ENCODE measurements at places on chromosomes 6 and 20. TPM values are rescaled to one million over a fixed set of nuclear protein-coding genes. Genes with fewer than 3 reads are reported as not detected.

- peaks cover 34% of the 10 kb centered on the region for H3K4me1 ChIP-seq
- H3K27me3 ChIP-seq = no peaks in the 10 kb centered on the region
- peak overlapping the region; percentile 34 for H3K4me3 ChIP-seq
- no peak for DNase-seq
- peaks cover 13% of the 10 kb centered on the region for H3K36me3 ChIP-seq
Measured at GRCh38 chr20:53162251-53162835, 190.2 kb downstream of the TSHZ2 start.

Gene LAMA4
- total RNA-seq = not detected

GRCh38 chr20:383889-384288 lies 3.3 kb downstream of the TRIB3 start:
- H3K4me1 ChIP-seq = peaks cover 22% of the 10 kb centered on the region
- H3K4me3 ChIP-seq = peak overlapping the region; percentile 6
- H3K27ac ChIP-seq = no peak overlapping the region

GRCh38 chr6:113246186-113246585 lies 611.0 kb upstream of the MARCKS start:
- H3K36me3 ChIP-seq = no peaks in the 10 kb centered on the region
- no peak overlapping the region for H3K4me3 ChIP-seq
- DNase-seq = no peak
- H3K27ac ChIP-seq = no peak overlapping the region
- H3K27me3 ChIP-seq = no peaks in the 10 kb centered on the region

DNA sequence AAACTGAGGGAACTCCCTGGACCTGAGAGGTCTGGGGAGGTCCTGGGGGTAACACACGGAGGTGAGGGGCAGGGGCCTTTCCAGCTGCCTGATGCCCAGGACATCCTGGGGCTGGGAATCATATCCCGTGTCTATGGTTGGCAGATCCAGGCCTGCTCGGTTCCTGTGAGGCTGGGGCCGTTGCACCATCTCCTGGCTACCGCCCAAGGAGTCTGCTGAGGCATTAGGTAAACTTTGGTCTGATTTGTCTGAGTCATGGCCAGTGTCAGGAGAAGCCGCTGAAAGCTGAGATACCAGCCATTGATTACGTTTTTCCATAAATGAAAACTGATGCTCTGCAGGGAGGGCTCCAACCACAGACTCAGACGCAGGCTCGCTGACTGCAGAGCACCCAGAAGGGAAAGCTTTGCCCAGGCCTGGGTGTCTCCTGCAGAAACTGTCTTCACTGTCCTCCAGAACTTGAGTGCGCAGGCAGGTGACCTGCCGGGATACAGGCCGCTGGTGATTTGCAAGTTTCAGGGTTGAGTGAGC lies 14.2 kb downstream of the TRAF3IP2 start:
- H3K27ac ChIP-seq = no peak overlapping the region
- DNase-seq = no peak
- H3K27me3 ChIP-seq = no peaks in the 10 kb centered on the region
- peaks cover 29% of the 10 kb centered on the region for H3K36me3 ChIP-seq
- H3K4me3 ChIP-seq = no peak overlapping the region
- H3K4me1 ChIP-seq = peaks cover 27% of the 10 kb centered on the region

Gene SLC13A3
- 0.24 TPM for total RNA-seq

DNA sequence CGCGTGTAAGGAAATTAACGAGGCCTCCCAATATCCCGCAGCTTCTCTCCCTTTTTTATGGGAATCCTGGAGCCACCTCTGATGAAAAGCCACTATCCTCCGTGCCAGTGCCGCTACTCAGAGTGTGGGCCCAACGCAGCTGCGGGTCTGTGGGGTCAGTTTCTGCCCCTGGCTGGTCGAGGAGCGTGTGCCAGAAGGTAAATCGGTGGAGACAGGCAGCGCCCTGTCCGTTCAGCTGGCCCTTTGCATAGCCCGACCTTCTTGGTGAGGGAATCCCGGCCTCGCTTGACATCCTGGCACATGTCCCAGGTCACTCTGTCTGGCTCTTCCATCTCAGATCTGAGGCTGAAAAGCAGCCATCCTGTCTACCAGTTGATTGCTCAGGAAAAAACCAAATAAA lies 4.6 kb downstream of the THBS2 start:
- H3K4me1 ChIP-seq = peaks cover 5% of the 10 kb centered on the region
- no peak overlapping the region for H3K4me3 ChIP-seq
- no peak for DNase-seq

GRCh38 chr6:41737591-41738130 lies 2.3 kb upstream of the TFEB start:
- H3K36me3 ChIP-seq = no peaks in the 10 kb centered on the region
- peaks cover 6% of the 10 kb centered on the region for H3K4me1 ChIP-seq
- H3K4me3 ChIP-seq = no peak overlapping the region
- DNase-seq = no peak
- peaks cover 1% of the 10 kb centered on the region for H3K27me3 ChIP-seq
- no peak overlapping the region for H3K27ac ChIP-seq

Gene SNTA1
- 0.76 TPM for total RNA-seq

Gene VPS52
- 59.8 TPM for total RNA-seq

Gene LZTS3
- 0.54 TPM for total RNA-seq

DNA sequence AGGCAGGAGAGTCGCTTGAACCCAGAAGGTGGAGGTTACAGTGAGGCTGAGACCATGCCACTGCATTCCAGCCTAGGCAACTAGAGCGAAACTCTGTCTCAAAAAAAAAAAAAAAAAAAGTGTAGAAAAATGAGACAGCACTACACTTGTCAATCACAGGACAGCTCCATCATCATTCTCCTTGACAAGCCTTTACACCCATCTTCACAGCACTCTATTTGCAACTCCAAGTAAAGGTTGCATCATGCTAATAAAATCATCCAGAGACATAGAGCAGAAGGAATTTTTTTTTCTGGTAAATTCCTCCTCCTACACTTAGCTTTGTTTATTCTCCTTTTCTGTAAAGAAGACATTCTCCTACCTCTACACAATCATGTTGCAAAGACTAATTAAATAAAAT lies 791.0 kb upstream of the HS3ST5 start:
- no peaks in the 10 kb centered on the region for H3K27me3 ChIP-seq
- no peak overlapping the region for H3K27ac ChIP-seq
- H3K4me3 ChIP-seq = no peak overlapping the region
- no peaks in the 10 kb centered on the region for H3K4me1 ChIP-seq

DNA sequence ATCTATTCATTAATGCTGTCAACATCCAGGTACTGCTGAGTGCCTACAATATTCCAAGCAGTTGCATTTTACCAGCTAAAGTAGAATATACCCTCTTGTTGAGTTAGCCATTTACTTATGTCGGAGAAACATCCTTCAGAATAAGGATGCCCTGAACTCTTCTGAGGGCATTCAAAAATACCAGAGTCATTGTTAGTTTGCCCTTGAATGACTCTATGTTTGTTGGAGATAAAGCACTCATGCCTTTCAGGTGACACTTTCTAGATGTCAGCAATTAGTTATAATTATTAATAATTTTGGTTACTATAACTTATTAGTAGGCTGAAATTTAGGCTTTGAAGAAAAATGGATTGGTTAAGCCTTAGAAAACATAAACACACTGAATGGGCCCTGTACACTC lies 286.2 kb upstream of the STXBP5 start:
- no peak overlapping the region for H3K27ac ChIP-seq
- peaks cover 1% of the 10 kb centered on the region for H3K36me3 ChIP-seq
- H3K27me3 ChIP-seq = no peaks in the 10 kb centered on the region
- no peak overlapping the region for H3K4me3 ChIP-seq
- H3K4me1 ChIP-seq = peaks cover 12% of the 10 kb centered on the region

DNA sequence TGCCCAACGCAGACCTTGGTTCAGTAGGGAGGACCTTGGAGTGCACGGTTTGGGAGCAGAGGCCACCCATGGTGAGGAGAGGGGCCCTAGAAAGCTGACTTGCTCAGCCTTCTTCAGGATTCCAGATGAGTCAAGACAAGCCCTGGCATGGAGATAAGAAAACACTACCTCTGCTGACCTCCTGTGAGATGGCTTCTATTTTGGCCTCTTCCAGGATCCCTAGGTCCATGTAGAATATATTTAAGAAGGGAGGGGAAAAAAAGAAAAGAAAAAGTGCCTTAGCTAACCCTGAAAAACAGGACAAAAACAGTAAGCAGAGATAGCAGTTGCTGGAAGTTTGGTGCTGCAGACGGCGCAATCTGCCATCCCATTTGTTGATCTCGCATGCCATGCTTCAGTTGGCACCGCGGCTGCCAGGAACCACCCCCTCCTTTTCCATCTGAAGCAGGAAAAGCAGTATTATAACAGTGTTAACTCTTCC lies 100.0 kb downstream of the ARMC2 start:
- H3K4me3 ChIP-seq = no peak overlapping the region
- H3K27ac ChIP-seq = no peak overlapping the region
- no peaks in the 10 kb centered on the region for H3K36me3 ChIP-seq
- peaks cover 13% of the 10 kb centered on the region for H3K27me3 ChIP-seq
- no peak for DNase-seq

Gene SLC35D3
- total RNA-seq = not detected

Gene EGFL8
- total RNA-seq = 9.1 TPM

- DNase-seq = no peak
- peaks cover 28% of the 10 kb centered on the region for H3K36me3 ChIP-seq
- peak overlapping the region; percentile 93 for H3K4me3 ChIP-seq
- H3K4me1 ChIP-seq = peaks cover 43% of the 10 kb centered on the region
- no peaks in the 10 kb centered on the region for H3K27me3 ChIP-seq
- peak overlapping the region; percentile 96 for H3K27ac ChIP-seq
Measured at GRCh38 chr6:33787346-33787953, 1.5 kb downstream of the LEMD2 start.

Gene TOX2
- total RNA-seq = 4.0 TPM

Gene MAP1LC3A
- total RNA-seq = 7.3 TPM

Gene ARHGAP40
- total RNA-seq = not detected

- DNase-seq = no peak
- H3K4me3 ChIP-seq = no peak overlapping the region
- no peaks in the 10 kb centered on the region for H3K27me3 ChIP-seq
- H3K36me3 ChIP-seq = peaks cover 4% of the 10 kb centered on the region
- H3K27ac ChIP-seq = no peak overlapping the region
Measured at GRCh38 chr6:160138839-160139419, 17.3 kb downstream of the SLC22A1 start.

DNA sequence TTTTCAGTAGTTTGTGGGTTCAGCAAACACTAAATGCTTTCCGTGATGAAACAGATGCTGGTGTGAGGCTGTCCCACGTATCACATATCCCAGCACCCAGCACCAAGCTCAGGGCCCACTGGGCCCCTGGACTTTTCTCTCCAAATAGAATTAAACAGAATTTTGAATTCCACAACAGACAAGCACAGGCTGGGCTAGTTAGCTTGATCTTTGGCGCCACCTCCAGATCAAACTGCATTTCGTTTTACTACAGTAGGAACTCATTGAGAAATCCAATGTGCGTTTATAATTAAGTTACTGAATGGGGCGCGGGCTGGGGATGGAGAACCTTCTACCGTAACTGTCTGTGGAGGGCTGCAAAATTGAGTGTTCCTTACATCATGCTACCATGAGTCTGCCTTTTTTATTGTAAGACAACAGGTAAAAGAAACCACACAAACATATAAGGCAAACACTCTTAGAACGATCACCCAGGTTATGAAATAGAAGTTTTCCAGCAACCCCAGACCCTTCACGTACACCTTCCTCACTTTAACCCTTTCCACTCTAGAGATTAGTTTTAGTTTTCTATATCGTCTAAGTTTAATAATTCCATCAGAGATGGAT lies 107.8 kb downstream of the ZFP64 start:
- H3K27me3 ChIP-seq = no peaks in the 10 kb centered on the region
- peaks cover 26% of the 10 kb centered on the region for H3K4me1 ChIP-seq
- DNase-seq = peak; percentile 15
- H3K4me3 ChIP-seq = peak overlapping the region; percentile 12
- peaks cover 3% of the 10 kb centered on the region for H3K36me3 ChIP-seq

DNA sequence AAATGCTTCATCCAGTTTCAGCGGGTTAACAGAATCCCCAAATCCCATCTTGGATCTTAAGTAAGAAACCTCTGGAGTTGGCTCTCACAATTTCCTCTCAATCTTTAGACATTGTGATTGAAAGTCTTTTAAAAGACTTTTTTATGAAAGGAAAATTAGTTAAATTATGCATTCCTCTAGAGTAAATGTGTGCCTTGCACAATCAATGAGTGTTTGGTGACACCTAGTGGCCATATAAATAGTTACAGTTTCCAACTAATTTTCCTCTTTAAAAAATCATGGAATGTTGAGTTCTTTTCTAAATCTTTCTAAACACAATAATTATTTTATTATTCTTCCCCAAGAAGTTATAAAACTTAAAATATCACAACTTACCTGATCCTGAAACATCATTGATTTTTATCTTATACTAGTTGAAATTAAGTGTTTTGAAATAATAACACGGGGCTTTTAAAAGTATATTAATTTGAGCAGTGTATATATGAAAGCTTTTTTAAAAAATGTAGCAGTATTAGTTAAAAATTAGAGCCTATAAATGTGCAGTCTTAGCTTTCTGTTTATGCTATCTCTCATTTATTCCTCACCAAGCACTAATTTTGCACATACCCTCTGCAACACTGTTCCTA lies 66.4 kb downstream of the PKHD1 start:
- no peak overlapping the region for H3K4me3 ChIP-seq
- H3K27ac ChIP-seq = no peak overlapping the region
- H3K36me3 ChIP-seq = no peaks in the 10 kb centered on the region
- H3K4me1 ChIP-seq = no peaks in the 10 kb centered on the region
- DNase-seq = no peak
- H3K27me3 ChIP-seq = peaks cover 7% of the 10 kb centered on the region

Gene HLA-DQA2
- 2.7 TPM for total RNA-seq

GRCh38 chr6:164534070-164534766 lies 775.2 kb downstream of the C6orf118 start:
- H3K27ac ChIP-seq = no peak overlapping the region
- no peaks in the 10 kb centered on the region for H3K27me3 ChIP-seq
- H3K36me3 ChIP-seq = no peaks in the 10 kb centered on the region
- no peak overlapping the region for H3K4me3 ChIP-seq

Gene DYNLT1
- total RNA-seq = 103 TPM

GRCh38 chr20:13875265-13875811 lies 90.5 kb downstream of the NDUFAF5 start:
- no peak for DNase-seq
- no peaks in the 10 kb centered on the region for H3K4me1 ChIP-seq
- H3K4me3 ChIP-seq = no peak overlapping the region
- H3K27ac ChIP-seq = no peak overlapping the region
- H3K27me3 ChIP-seq = no peaks in the 10 kb centered on the region

GRCh38 chr6:150622941-150623874 lies 23.5 kb downstream of the PLEKHG1 start:
- H3K4me3 ChIP-seq = no peak overlapping the region
- DNase-seq = no peak
- H3K27me3 ChIP-seq = peaks cover 16% of the 10 kb centered on the region
- H3K27ac ChIP-seq = no peak overlapping the region
- H3K36me3 ChIP-seq = no peaks in the 10 kb centered on the region

GRCh38 chr6:16625291-16626265 lies 135.7 kb downstream of the ATXN1 start:
- no peaks in the 10 kb centered on the region for H3K27me3 ChIP-seq
- no peak for DNase-seq
- H3K36me3 ChIP-seq = peaks cover 36% of the 10 kb centered on the region

Gene ZBTB12
- total RNA-seq = 5.1 TPM

- no peak for DNase-seq
- no peak overlapping the region for H3K27ac ChIP-seq
- H3K4me3 ChIP-seq = no peak overlapping the region
- no peaks in the 10 kb centered on the region for H3K36me3 ChIP-seq
- no peaks in the 10 kb centered on the region for H3K27me3 ChIP-seq
Measured at GRCh38 chr6:126650931-126651330, 311.0 kb downstream of the CENPW start.

All from activated T-helper 1 cell treated with anti-CD3 and anti-CD28 coated beads, Interleukin-12 subunit alpha, Interleukin-12 subunit beta, Interleukin-2, Interleukin-4 antibody, amounts not matched to agents 30 ng/mL and 10 ng/mL and 1 ng/mL, durations not matched to agents 14 hours and 24 hours and 36 hours (primary cell).